NCI-H82 (cell line): ENCODE measurements at places on chromosomes 12 and 14.

GRCh38 chr14:36130186-36130585 is 46.3 kb downstream of the PTCSC3 start:
- DNase-seq: no peak

GRCh38 chr14:77185093-77185465 is 3.5 kb downstream of the TMEM63C start:
- DNase-seq: no peak

DNA sequence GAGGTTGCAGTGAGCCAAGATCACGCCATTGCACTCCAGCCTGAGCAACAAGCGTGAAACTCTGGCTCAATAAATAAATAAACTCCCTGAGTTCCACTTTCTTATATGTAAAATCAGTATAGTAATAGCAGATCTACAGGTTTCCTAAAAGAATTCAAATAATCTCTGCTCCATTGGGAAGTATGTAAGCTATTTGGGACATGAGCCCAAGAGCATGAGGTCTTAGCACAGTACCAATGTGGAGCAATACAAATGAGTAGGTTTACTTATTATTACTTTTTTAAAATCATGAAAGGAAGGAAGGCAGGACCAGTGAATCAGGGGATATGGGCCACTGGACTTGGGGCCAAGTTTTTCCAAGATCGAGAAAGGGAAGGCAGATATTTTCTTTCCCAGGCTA is 216.9 kb upstream of the DIO2 start:
- DNase-seq: no peak

GRCh38 chr12:131222329-131223139 is 268.8 kb downstream of the ADGRD1 start:
- DNase-seq: no peak

- DNase-seq: no peak
These were observed 72.4 kb downstream of the USP15 start for GRCh38 chr12:62332598-62332997.

- peak; percentile 16 for DNase-seq
These were observed 7.7 kb downstream of the VRK1 start for GRCh38 chr14:96804895-96805294.

DNA sequence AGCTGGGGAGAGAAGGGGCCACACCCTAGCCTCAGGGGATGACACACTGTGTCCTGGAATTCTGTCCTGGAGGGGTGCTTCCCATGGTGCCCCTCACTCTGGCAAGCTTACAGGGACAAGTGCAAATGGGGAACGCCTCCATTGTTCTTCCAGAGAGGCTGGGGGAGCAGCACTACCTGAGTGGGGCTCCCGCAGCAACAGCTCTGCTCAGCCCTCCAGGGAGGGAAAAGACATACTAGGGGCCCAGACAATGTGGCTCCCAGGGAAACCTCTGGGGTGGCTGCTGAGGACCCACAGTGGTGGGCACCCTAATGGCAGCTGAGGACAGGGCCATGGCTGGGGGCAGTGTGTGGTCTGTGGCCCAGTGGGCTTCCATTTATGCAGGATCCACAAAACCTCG is 69.4 kb downstream of the PLEKHG3 start:
- no peak for DNase-seq

DNA sequence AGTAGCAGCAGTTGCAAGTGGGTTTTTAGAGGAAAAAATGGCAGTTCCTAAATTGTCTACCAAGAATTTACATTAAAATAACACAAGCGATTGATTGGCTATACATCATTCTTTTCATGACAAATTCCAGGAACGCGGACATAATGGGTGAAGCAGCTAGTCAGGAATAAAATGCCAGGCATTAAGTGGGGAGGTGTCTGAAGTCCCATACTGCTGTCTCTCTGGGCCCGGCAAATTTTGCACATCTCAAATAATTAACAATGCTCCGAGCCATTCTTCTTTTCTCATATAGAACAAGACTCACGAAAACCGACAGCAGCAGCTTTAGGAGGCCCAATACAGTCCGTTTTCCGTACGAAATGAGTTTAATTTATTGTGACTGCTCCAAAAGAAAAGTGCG is 696 bp downstream of the RPL36AL start:
- peak; percentile 38 for DNase-seq

DNA sequence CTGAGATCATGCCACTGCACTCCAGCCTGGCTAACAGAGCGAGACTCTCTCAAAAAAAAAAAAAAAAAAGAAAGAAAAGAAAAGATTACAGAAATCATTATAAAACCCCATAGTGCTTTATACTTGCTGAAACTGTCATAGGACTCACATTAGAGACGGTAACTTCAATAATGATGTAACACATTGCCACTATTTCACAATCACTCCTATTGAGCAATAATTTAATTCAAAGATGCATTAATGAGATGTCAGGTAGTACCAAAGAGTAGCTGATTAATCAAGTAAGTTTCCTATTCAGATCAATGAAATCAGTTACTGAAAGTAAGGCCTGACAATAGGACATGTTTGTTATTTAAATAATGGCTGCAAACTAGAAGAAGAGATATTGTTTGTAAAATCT is 751.5 kb upstream of the ALG10B start:
- DNase-seq: no peak

DNA sequence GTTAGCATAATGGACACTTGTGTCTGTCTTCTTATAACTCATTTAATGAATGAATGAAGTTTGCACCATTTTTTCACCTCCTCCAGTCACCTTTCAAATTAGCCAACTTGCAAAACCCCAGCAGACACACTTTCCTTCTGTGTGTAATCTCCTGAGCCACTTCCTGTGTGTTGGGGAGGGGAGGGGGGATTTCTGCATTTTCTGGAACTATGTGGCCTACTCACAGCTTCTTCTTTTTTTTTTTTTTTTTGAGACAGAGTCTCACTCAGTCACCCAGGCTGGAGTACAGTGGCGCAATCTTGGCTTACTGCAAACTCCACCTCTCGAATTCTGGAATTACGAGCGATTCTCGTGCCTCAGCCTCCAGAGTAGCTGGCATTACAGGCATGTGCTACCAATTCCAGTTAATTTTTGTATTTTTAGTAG is 4.1 kb upstream of the SERPINA1 start:
- DNase-seq: no peak

DNA sequence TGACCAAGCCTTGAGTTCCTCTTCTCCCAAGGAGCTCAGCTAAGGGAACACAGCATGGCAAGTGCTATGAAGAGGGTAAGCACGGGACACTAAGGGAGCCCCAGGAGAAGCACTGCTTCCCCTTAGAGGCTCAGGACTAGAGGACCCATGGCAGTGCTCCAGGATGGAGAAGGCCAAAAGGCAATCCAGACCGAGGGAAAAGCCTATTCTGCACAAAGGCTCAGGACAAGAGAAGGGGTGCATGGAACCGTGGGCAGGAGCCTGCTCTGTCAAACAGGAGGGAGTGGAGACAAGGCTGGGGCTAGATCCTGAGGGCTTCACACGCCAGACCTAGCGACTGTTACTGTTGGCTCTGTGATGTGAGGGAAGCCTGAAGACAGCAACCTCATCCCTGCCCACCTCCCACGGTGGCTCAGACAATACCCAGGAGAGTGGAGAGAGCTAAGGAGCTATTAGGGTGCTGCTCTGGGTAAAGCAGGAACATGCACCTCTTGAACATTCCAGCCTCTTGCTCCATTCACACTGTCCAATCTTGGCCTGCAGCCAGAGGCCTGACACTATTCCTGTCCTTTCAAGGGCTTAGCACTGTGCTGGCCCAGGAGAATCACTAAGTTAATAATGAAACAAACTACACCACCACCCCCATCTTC is 24.2 kb downstream of the OTUB2 start:
- no peak for DNase-seq

- DNase-seq: peak; percentile 85
These were observed at the start of gene SAV1 for GRCh38 chr14:50667996-50668825. SAV1 (minus strand) TSS chr14:50668306; CDS start chr14:50667967, 339 bp downstream.

GRCh38 chr12:52585066-52585465 is 11.4 kb upstream of the KRT74 start:
- no peak for DNase-seq

DNA sequence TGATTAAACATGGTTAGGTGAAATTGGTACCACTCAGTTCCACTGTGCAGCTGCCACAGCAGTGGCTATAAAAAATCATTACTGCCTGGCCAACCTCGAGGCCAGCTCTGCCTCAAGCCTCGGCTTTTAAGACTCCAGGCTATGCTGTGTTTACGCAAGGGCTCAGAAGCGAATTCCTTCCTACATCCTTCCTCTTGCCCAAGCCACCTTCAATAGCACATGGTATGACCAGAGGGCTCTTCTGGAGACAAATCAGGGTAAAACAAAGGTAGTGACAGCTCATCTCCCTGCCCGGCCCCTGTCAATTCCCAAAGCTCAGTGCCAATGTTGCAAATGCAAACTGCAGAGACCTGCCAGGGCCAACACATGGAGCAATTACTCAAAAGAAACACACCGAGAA is 31.9 kb downstream of the NUAK1 start:
- peak; percentile 34 for DNase-seq

DNA sequence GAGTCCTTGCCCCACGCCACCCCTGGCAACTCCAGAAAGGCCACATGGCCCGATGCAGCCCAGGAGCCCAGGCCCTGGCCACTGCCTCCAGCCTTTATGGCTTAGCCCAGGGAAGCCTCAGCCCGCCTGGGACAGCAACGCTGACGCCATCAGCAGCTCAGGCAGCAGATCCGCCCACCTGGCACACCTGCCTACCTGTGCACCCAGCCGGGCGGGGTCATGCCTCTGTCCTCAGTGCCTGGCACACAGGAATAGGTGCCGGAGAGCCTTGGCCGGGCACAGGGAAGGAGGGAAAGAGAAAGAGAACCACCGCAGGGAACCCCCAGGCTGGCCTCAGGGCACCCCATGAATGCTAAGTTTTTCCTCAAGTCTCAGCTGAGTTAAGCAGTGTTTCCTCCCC is 21.1 kb downstream of the BEGAIN start:
- no peak for DNase-seq

GRCh38 chr14:68734231-68734732 is 58.6 kb downstream of the ZFP36L1 start:
- no peak for DNase-seq

- DNase-seq: no peak
These were observed 63.0 kb downstream of the NCOR2 start for GRCh38 chr12:124504273-124505000.

GRCh38 chr12:74021937-74022336 is 515.7 kb upstream of the ATXN7L3B start:
- peak; percentile 93 for DNase-seq

GRCh38 chr14:64880221-64881121 is 764 bp upstream of the SPTB start:
- DNase-seq: peak; percentile 50

DNA sequence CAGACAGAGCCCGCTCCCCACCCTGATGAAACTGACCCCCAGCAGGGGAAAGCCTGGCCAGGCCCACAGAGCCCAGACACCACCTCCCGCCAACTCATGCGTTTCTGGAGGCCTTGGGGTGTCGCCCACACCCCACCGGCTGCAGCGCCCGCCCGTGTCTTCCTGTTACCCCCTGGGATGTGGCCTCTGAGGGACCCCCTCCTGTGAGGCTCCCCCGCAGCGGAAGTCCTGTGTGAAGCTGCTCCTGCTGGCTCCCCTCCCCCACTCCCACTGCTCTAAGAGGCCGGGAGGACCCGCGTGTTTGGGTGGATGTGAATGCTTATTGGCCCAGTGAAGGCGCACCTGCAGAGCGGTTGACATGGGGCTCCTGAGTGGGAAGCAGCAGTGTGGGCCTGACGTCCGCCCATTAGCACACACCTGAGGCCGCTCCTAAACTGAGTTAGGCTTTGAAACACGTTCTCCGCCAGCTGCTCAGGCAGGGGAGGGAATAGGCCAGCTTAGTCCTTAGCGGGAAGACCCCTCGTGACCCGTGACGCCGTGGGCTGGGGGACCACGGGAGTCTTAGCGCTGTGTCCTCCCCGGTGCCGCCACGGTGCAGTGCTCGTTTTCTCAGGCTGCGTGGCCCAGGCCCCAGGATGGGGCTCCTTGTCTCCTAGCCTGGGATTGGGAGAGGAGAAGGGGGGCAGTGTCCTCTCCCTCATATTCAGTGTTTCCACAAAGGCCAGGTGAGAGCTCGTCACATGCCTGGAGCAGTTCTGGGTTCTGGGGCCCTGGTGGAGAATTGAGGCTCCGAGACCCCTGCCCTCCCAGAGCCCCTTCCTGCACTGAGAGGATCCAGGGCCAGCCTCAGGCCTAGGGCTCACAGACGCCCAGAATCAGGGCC is 323.4 kb upstream of the SFSWAP start:
- DNase-seq: no peak

GRCh38 chr14:69643430-69644200 is 32.2 kb downstream of the SUSD6 start:
- DNase-seq: no peak

DNA sequence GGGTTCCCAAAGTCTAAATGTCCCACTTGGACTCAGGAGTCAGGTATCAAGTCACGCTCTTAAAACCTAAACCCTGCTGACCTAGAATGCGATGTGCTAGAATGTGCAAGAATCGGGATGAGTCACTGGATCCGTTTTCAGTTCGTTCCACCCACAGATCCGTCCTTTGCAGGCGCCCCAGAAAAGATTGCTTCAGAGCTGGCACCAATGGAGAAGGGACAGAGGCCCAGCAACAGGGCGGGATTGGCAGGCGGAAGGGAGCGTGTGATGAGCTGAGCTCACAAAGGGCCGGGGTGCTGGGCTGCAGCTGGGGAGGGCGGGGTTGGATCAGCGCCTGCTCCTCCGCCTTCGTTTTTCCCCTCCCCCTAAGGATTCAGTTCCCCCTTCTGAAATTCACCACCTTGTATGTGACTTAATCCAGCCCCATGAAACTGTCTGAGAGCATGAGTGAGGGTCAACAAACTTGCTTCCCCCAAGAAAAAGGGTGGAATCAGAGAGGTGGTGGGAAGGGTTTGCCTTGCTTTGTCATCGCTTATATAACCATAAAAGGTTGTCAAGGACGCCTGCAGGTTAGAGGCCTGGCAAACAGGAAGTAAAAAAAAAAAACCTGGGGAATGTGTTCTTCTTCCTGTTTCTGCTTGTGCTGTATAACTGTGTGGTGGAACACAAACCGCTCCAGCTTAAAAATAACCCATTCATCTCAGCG is 2.8 kb upstream of the UBC start:
- no peak for DNase-seq

DNA sequence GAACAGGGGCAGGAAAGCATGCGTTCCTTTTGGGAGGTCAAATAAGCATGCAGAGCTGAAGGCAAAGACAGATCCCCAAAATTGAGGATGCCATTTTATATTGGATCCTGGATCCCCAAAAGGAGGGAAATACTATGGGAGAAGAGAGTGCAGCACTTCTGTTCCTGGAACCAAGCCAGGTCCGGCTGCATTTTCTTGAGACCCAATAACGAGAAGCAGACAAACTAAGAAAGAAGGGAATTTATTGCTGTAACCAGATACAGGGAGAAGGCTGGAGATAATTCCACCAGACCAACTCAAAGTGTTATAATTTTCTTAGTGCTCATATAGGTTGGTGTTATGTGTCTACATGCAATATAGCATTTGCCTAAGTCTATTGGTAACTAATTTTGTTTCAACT is 60.8 kb downstream of the PDE6H start:
- DNase-seq: peak; percentile 27

DNA sequence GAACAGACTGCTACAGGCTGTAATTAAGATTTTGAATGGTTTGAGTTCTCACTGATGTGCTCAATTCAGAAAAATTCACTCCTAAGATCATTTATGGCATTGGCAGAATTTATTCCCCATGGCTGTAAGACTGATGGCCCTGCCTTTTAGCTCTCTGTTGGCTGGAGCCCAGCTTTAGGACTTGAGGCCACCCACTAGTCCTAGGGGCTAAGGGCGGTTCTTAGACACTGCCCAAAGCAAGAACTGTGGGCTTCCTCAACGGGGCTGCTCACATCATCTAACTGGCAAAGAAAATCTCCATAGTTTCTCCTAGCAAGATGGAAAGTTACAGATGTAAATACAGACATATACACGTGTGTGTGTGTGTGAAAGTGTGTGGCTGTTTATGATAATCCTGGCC is 3.4 kb upstream of the CCER1 start:
- DNase-seq: no peak
